DMS79 treated with DMSO at 0.1 percent for 48 hours (cell line): ENCODE measurements at places on chromosomes 5 and 9.

- no peak for DNase-seq
Measured at GRCh38 chr5:78326930-78327329, 32.4 kb upstream of the AP3B1 start.

DNA sequence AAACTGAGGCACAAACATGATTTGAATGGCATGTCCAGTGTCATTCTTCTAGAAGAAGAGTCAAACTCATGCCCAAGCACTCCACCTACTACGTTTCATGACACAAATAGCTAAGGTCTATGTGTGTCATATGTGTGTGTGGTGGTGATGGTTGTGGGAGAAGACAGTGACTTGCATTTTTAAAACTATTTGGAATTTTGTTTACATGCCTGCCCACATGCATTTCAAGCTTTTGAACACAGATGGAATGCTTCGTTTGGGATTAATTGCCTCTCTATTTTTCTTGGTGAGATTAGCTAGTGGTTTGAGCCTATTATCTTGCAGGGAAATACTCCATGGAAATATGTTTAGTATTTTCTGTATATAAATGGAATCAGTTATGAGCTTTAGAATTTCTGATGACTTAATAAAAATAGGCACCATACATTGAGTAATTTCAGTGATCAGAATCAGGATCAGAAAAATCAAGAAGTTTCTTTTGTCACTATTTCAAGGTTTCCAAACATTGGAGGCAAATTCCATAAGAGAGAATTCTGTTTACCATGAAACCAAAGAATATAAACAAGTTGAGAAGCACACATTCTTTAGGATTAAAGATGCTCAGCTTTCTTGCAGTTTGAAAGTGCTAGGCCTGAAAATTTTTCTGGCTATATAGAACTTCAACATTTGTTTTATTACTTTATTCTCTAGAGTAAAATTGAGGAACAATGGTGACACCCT, 260.3 kb upstream of the SEMA6A start:
- DNase-seq = no peak

DNA sequence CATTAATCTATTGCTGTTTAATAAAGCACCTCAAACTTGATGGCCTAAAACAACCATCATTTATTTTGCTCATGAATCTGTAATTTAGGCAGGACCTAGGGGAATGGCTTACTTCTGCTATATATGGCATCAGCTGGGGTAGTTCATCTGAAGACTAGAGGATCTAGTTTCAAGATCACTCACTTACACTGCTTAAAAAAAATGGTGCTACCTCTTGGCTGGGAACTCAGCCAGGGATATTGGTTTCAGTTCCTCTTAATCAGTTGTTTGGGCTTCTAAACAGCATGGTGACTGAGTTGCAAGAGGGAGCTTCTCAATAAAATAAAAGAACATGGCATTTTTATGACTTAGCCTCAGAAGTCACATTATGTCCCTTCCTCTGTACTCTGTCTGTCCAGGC, 142.0 kb downstream of the FAM114A2 start:
- DNase-seq = peak; percentile 58

- DNase-seq = no peak
Measured at GRCh38 chr9:72945391-72945790, 7.5 kb downstream of the ALDH1A1 start.

DNA sequence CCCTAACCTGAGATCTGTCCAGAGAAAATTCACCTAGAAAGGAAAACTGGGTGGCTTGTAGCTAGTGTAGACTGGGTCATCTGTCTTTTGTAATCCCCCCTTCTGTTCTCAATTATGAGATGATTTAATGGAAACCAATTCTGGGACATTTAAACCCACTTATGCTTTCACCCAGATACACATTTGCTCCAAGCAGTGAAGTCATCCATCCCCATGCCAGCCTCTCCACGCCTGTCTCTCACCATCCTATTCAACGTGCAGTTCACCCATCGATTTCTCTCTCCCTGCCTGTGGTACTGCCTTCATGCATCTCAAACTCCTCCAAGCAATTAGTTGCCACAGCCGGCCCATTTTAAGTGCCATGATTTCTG, 1.8 kb downstream of the PHF19 start:
- DNase-seq = no peak

GRCh38 chr9:36165826-36166167, 3.4 kb upstream of the CCIN start:
- DNase-seq = no peak

GRCh38 chr5:171855798-171856763, 70.5 kb downstream of the SMIM23 start:
- DNase-seq = no peak

DNA sequence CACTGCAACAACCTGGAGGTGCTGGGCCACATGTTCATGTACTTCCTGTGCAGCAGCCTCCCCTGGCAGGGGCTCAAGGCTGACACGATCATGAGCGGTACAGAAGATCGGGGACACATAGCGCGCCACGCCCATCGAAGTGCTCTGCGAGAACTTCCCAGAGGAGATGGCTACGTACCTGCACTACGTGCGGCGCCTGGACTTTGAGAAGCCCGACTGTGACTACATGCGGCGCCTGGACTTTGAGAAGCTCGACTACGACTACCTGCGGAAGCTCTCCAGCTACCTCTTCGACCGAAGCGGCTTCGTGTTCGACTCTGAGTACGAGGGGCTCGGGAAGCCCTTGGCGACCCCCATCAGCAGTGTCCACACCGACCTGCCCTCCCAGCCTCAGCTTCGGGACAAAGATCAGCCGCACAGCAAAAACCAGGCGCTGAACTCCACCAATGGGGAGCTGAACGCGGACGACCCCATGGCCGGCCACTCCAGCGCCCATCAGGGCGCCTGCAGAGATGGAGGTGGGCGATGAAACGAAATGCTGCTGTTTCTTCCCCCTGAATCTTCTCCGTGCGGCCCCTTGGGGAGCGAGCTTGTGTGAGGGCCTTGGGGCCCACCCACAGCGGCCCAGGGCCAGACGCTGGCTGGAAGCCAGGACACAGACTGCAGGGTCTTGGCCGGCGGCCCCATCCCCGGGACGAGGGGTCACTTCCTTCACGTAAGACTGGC, 56.5 kb downstream of the JAK2 start:
- no peak for DNase-seq

- no peak for DNase-seq
Measured at GRCh38 chr9:126999315-127000068, 84.9 kb downstream of the RALGPS1 start.

GRCh38 chr5:31193116-31193515, 370 bp upstream of the CDH6 start:
- DNase-seq = no peak

DNA sequence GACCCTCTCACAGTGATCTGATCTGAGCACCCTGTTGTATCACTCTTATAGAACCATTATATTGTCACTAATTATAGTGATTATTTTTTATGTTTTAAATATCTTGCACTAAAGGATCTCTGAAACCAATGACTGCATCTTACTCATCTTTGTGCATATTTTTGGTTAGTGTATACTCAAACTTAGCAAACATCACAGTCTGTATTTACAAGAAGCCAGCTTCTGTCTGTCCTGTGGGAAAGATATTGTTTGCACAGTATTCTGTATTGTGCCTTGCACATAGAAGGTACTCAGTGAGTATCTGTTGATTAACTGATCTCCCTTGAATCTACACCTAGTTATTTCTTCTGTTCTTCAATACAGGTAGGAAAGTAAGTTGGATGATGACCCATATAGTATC, 131.5 kb downstream of the PAM start:
- no peak for DNase-seq

GRCh38 chr5:174457141-174457678, 267.2 kb upstream of the MSX2 start:
- DNase-seq = no peak

DNA sequence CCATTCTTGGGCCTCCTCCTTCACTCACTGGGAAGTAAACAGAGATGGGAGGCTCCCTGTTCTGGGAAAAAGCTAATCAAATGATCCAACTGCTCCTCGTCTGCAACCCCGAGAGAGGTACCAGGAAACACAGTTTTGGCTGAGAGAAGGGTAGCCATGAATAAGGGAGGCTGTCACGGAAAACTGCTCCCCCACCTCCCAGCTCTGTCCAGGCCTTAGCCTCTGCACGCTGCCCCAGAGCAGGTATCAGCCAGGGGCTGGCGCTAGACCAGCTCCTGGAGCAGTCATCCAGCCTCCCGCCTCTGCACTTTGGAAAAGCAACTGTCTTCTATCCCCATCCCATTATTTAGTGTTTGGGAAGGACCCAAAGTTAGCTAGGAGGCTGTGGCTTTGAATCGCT, 266.1 kb downstream of the NDUFS4 start:
- no peak for DNase-seq

DNA sequence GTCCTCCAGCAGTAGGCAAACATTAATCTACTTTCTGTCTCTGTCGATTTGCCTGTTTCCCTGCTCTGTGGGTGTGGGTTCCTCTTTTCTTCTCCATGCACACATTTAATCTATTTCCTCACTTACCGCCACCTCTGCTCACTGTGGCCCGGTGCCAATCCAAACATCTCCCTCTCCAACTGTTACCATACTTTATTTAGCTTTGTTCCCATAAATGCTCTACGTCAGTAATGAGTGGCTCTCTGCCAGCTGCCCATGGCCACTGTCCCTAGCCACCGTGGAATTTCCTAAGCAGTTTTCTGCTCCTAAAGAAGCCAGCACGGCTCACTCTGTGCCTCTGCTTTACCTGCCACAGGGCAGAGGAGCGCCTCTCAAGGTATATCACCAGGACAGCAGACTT, 19.5 kb upstream of the GOLPH3 start:
- DNase-seq = peak; percentile 95

- DNase-seq = no peak
Measured at GRCh38 chr5:127586811-127587210, 62.1 kb upstream of the CTXN3 start.

DNA sequence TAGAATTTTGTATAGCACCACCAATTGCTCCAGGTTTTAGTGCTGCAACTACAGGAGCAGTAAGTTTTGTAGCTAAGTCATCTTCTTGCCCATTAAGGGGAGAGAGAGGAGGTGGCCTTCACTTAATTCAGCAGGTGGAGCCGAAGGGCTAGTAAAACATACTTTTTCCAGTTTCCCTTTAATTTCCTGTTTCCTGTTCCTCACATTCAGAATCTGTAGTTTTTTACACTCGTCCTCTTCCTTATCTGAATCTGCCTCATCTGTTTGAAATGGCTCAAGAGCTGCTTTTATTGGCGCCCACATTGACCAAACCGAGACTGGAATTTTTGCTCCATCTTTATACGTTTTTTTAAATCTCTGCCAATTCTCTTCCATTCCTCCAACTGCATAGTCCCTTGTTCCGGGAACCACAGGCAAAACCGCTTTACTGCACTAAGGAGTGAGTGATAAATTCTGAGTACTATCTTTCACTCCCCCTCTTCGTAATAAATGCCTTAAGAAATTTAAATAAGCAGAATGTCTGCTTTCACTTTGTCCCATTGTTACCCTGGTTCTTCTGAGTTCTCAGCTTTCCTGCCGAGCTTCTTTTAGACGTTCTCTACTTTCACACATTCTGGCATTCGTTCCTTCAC, 133.9 kb downstream of the DROSHA start:
- DNase-seq = no peak

GRCh38 chr9:133845440-133845839, 107.3 kb upstream of the SARDH start:
- DNase-seq = no peak

DNA sequence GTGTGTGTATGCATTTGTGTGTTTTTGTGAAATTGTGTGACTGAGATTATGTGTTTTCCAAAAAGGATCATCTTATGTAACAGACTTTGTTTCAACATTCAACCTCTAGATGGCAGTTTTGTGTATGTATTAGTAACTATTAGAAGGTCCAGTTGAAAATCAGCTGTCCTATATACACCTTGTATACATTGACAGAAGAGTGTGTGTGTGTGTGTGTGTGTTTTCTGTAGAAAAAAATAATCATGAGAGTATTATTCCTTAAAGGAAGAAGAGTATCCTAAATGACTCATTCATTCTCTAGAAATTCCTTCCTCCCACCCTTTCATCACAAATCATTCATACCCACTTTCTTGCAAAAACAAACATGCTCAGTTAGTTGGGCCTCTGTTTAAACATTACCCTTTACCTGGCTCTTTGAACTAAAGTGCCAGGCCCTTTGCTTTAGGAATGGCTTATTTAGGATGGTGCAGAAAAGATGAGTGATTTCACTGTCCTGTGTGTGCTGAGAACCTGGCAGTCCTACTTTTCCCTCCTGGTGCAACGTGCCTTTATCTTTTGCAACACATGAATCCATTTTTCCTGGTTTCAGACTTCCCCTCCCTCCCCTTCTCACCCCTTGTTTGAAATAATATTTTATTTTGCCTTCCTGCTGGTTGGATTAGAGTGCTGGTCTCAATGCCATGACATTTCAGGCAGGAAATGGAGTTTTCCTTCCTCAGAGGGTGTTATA, 152.2 kb downstream of the ARHGAP26 start:
- peak; percentile 21 for DNase-seq
